Activated CD4-positive, alpha-beta memory T cell treated with anti-CD3 and anti-CD28 coated beads for 36 hours (primary cell): ENCODE measurements at places on chromosomes 13 and 19. TPM values are rescaled to one million over a fixed set of nuclear protein-coding genes. Genes with fewer than 3 reads are reported as not detected.

The STRN4 gene
- total RNA-seq = 59.3 TPM

DNA sequence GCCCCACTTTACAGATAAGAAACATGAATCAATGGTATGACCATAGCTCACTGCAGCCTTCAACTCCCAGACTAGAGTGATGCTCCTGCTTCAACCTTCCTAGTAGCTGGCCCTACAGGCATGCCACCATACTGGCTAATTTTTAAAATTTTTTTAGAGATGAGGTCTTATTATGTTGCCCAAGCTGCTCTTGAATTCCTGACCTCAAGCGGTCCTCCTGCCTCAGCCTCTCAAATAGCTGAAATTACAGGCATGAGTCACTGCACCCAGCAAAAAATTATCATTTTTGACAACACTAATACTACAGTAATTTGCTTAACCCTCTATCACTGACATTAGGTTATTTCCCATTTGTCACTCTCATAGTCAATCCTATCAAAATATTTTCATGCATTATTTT, 14.7 kb downstream of the CAB39L start:
- H3K36me3 ChIP-seq = peaks cover 3% of the 10 kb centered on the region
- H3K4me3 ChIP-seq = no peak overlapping the region
- H3K4me1 ChIP-seq = no peaks in the 10 kb centered on the region
- DNase-seq = no peak

The C3 gene
- 1.2 TPM for total RNA-seq

The POSTN gene
- total RNA-seq = not detected

GRCh38 chr13:47680748-47681147, 320.3 kb downstream of the SUCLA2 start:
- H3K27me3 ChIP-seq = no peaks in the 10 kb centered on the region
- no peaks in the 10 kb centered on the region for H3K4me1 ChIP-seq
- no peak overlapping the region for H3K27ac ChIP-seq
- no peak for DNase-seq
- no peak overlapping the region for H3K4me3 ChIP-seq
- no peaks in the 10 kb centered on the region for H3K36me3 ChIP-seq

The GPR183 gene
- total RNA-seq = 46.4 TPM

The TICAM1 gene
- total RNA-seq = 24.0 TPM

DNA sequence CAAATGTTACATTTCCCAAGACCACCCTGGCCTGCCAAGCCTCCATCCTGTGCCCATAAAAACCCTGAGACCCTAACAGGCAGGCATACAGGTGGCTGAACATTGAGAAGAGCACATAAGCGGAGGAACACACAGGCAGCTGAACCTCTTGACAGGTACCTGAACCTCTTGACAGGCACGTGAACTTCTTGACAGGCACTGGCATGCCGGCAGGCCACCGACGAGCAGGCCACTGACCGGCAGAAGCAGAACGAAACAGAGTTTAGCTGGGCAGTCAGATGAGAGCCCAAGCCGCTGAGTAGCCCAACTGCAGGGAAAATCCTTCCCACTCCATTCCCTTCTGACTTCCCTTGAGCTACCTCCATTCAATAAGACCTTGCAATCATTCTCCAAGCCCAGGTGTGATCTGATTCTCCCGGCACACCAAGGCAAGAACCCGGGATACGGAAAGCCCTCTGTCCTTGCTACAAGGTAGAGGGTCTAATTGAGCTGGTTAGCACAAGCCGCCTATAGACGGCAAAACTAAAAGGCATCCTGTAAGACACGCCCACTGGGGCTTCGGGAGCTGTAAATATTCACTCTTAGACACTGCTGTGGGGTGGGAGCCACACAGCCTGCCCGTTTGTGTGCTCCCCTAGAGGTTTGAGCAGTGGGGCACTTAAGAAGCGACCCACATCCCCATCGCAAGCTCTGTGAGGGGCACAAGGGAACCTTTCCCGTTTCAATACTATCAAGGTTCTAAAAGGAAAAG, 2613.9 kb upstream of the PCDH20 start:
- DNase-seq = no peak
- no peaks in the 10 kb centered on the region for H3K4me1 ChIP-seq
- H3K27me3 ChIP-seq = no peaks in the 10 kb centered on the region
- H3K36me3 ChIP-seq = no peaks in the 10 kb centered on the region
- no peak overlapping the region for H3K4me3 ChIP-seq
- no peak overlapping the region for H3K27ac ChIP-seq
